Smooth muscle cell of the brain vasculature (primary cell): ENCODE measurements at places on chromosomes 4 and X.

DNA sequence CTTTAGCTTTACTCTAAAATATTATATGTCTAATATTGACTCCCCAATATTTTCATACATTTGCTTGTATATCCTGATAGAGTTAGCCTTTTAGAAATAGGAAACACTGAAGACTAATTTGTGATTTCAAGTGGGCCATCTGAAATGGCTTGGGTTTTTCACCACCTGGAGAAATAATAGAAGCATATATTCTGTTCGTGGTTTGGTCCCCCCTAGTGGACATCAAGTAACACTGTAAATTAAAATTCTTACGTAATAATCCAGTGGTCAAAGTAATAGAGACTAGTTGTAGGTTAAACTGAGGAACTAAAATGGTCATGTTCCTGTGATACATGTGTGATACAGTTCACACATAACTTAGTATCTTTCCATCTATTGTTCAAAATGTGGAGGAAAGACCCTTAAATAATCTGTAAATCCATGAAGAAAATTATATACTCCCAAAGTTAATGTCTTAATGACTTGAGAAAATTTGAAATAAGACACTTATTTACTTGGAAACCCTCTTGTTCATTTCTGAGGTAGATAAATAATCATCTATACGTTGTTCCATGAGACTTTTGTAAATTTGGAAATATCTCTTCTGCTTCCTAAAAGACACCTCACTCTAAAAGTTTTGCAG lies 79.8 kb upstream of the SMARCAD1 start:
- peak; percentile 21 for DNase-seq

DNA sequence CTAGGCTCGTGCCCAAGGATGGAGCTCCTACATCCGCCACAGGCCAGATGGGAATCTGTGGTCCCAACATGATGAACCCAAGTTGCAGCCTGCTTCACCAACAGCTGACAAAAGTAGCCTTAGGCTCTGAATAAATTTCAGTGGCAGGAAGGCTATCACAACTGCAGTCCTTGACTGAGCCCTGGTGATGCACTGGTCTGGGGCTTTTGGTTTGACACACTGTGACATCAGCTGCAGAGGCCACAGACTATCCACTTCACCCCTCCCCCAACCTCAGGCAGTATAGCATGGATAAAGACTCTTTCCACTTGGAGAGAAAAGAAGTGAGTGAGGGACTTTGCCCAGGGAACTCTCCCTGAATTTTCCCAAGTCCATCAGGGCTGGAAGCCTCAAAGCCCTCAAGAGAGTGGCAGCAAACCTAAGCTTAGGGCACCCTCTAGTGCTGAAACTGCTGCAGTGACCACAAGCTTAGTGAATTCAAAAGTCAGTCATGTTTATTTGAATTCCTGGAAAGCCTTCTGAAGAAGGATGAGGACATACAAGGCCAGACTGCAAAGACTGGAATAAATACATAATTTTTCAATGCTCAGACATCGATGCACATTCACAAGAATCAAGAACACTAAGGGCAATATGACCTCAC lies 135.0 kb upstream of the TENT5D start:
- DNase-seq: no peak

- no peak for DNase-seq
Observed at GRCh38 chrX:63754136-63754859, 30.7 kb downstream of the ARHGEF9 start.

DNA sequence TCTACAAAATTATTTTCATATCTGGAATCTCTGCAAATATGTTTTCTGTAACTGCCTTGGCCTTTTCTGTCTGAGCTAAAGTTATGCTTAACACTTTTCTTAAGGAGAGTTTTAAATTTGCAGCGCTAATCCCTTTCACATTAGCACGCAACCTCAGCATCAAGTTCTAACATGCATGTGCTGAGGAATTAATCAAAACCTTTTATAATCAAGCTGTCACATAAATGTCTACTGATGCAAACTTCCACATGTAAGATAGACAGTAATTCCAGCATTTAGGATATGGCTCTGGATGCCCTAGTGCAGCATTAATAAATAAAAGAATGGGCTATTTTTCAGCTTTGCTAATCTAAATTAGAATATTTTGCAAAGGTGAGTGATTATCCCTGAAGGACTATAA lies 17.5 kb upstream of the NEIL3 start:
- DNase-seq: no peak

DNA sequence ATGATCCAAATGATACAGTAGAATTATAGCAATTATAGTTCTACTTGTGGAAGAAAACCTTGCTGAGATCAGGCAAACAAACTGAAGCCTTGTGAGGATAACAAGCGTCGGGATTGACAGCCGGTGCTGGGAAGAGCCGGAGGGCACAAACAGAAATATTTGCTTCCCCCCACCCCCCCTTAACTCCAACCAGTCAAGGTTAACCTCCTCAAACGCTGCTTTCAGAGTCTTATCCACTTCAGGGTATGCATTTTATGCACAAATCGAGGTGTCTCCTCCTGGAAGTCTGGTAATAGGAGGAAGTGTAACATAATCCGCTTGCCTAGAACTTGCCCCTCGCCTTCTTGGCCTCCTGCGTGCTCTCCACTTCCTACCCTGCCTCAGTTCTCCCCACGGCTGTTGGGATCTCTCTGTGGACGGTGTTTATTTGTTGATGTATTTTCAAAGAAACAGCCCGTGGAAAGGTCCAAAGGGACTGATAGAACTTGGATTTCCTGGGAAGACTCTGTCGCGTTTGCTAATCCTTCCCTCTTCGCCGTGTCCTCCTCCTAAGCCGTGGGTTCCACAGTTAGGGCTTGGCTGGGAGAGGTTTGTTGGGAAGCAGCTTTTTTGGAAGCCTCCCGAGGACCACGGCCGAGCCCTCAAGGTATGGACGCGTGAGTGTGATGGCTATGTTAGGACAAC lies 4.1 kb upstream of the ARX start:
- DNase-seq: no peak

DNA sequence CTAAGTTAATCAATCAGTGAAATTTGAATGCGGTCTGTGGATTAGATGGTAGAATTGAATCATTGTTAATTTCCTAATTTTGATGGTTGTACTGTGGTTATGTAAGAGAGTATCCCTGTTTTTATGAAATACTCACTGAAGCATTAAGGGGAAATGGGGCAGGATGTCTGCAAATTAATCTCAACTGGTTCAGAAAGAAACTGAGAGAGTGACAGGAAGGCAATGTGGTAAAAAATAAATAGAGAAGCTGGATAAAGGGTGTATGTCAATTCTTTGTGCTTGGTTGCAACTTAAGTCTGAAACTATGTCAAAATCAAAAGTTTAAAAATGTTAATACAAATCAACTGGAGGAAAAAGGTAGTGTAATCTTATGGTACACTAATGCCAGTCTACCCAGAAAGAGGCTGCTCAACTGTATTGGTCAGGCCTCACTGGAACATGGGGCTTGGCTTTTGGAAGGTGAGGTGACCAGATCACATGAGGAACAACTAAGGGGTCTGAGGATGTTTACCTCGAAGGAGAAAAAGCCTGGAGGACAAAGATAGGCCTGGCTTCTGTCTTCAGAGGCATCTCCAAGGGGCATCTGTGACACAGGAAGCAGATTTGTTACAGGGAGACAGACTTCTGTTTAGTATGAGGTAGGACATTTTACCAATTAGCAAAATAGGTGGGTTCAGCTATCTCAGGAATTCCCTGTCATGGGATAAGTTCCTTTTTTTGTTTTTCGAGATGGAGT lies 83.1 kb downstream of the DLG3 start:
- DNase-seq: no peak

GRCh38 chr4:2497931-2498330 lies 29.0 kb downstream of the RNF4 start:
- no peak for DNase-seq

DNA sequence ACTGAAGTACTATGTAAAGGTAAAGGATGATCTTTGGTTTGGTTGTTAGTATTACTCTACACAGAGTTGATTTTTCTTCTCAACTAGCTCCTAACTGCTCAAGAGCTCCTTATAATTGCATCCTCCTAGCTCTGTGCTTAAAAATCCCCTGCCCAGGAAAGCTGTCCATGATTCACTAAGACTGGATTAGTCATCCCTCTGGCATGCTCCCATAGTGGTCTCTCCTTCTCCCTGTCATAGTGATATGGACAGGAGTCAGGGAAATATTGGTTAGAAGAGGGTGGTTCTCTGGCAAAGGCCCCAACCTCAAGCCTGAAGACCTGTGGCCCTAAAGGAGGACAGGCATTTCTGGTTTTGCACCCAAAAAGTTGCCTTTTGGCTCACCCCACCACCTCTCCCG lies 242.3 kb upstream of the KCNIP4 start:
- DNase-seq: no peak

DNA sequence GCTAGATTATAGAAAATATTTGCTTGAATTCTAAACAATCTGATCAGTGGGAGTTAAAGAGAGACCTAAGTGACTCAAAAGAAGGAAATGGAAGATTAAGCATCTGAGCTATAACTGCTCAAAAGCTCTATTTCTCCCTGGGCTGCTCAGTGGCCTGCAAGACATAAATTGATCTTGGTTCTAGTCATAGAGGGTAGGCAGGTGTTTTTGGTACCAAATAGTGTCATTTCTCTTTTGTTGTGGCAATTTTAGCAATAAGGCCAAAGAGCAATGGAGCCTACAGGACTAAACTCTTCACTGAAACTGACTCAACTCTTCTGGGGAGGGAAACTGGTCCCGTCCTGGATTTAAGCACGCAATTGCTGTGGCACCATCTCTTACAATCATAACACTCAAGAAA lies 33.9 kb upstream of the BMP2K start:
- DNase-seq: no peak

GRCh38 chr4:38656111-38656510 lies 7.9 kb upstream of the KLF3 start:
- DNase-seq: no peak

DNA sequence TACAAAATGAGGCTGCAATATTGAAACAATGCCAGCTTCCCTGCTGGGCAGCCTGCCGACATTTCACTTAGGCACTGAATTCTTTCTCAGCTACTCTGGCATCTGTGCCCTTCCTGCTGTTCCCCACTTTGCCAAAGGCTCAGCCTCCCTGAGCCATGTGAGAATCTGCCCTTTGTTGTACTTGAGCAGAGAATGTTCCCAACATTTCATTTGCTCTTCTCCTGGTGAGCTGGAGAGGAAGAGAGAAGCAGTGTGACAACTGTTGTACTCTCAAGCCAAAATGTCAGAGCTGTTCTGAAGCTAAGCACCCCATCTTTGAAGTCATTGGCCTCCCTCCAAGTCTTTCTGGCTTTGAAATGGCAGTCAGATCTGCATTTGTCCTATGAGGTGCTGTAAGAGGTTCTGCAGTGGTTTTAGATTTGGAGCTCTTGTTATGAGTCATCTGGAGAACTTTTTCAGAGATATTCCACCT lies 32.5 kb downstream of the LANCL3 start:
- DNase-seq: no peak

DNA sequence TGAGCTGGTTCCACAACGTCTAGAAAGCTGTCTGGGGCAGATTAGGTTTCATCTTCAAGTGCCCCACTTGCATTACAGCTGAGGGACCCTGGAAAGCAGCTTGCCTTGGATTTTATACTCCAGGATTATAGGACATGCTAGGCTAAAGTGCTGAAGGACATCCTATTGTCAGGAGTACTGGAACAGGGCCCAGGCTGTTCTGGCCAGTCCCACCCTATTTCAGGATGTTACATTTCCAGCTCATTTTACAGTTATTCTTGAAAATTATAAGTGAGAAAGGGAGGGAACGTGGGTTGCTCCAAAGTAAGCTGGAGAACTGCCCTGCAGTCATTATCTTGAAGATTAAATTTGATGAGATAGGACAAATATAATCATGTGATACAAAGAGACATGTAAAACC lies 71.0 kb upstream of the UGT8 start:
- DNase-seq: no peak

- DNase-seq: peak; percentile 58
Observed at GRCh38 chrX:2690856-2691542, at the start of gene CD99. TSS of gene CD99 (plus strand) at chrX:2691295. CDS start at chrX:2691361, 66 bp downstream.

DNA sequence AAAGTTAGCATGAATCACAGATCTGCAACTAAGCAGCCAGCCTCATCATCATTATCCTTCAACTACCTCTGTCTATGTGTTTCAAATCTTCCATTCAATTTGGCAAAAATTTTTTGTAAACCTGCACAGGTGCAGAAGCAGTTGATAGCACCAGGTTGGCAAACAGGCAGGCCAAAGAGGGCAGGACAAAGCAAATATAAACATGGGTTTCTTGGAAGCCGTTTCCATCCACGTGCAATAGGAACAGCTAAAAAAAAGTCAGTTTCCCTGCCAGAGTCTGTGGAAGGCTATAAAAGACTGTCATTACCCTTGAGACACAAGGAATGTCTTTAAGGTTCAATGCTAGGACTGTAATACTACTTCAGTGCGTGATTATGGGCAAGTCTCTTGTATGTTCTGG lies 253.2 kb downstream of the PDHA2 start:
- no peak for DNase-seq

DNA sequence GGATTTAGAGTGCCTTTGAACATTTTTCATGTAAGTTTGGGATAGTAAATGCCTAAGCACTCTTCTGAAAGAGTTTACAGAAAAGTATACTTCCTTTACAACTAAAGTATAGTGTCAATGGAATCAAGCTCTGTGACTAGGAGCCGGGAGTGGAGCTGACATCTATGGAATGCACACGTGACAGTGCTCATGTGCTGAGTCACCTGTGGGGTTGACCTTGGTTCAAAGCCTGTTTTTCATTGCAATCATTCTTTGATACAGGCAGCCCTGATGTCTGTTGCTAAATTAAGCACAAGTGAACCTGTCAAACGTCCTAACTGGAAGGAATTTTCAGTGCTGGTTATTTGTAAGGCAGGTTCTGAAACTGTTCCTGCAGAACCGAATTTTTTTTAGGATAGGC lies 82.5 kb downstream of the GPAT3 start:
- no peak for DNase-seq

DNA sequence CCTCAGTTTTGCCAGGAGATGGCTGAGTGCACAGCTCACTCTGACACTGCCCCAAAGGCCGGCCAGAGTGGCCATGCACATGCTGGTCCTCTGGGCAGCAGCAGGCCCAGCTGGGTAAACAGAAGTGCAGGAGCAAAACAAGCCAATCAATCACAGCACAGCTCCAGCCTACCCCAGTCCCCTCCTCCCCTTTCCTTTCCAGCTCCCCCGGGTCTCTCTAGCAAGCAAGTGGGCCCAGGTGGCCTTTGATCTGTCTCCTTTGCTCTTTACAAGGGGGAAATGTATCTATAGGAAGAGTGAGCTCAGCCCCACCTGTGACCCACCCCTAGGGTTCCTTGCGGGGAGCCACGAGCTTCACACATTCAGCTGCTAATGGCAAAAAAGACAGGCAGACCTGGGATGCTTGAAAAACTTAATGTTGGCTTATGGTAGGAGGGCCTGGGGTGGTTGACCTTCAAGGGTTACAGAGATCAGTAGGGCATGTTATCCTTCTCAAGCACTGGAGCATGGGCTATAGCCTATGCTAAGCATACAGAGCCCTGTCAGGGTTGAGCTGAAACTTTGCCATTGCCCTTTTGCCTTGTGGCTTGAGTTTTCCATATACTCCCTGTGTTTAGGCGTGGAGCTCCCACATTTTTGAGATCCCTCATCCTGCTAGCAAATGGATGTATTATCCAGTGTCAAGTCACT lies 57.8 kb upstream of the PLAC1 start:
- no peak for DNase-seq

- DNase-seq: no peak
Observed at GRCh38 chr4:81605271-81605670, 133.6 kb upstream of the RASGEF1B start.

GRCh38 chrX:46407036-46407752 lies 138.0 kb downstream of the ZNF674 start:
- no peak for DNase-seq

- no peak for DNase-seq
Observed at GRCh38 chr4:123034023-123034422, 111.6 kb upstream of the NUDT6 start.
